Stimulated activated CD8-positive, alpha-beta memory T cell treated with anti-CD3 and anti-CD28 coated beads, Interleukin-7, amount 100 ng/mL, for 48 hours (primary cell): ENCODE measurements at places on chromosomes 7 and 10.

DNA sequence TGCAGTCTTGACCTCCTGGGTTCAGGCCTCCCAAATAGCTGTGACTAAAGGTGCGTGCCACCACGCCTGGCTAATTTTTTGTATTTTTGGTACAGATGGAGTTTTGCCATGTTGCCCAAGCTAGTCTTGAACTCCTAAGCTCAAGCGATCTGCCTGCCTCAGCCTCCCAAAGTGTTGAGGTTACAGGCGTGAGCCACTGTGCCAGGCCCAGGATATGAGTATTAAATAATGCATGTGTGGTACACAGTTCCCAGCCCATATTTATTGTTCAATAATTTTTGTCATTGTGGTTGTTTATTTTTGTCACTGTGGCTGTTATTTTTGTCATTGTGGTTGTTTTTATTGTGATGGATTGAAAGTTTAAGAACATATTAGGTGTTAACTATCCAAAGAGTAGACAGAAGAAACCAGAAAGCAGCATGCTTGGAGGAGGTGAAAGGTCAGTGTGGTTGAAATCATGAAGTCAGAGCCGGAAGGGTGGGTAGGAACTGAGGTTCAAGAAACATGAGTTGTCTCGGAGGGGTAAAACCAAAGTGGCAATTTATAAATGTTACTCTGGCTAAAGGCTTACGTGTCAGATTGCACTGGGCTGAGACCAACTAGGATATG, 45.0 kb downstream of the MRC1 start:
- no peak for DNase-seq

DNA sequence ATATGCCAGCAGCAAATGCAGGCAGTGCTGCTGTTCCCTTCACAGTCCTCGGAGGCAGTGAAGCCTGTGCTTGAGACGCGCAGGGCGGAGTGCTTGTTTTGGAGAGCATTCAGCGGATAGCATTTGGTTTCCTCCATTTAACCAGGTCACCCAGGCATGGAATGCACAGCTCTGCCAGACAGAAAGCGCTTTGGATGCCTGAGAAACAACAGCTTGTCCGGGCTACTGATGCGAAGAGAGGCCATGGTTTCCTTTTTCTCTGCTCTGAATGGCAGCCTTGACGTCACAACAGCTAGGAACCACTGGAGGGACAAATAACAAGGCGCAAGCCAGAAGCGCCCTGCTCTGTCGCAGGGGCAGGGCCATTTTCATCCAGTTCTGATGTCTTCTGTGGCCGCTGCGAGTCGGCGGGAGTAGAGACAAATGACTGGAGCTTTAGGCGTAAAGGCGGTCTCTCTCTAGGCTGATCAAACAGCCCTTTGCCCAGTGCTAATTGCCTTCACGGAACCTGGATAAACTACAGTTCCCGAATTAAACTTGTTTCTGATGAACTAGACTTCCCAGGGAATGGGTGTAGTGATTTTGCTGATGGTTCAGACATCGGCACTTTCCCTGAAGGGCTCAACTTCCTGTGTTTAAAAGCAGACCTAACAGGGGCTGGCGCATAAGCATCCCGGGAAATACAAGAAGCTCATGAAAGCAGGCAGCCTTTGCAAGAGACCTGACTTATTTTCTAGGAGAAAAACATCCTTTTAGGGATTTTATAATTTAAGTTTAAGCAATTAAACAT, 187.6 kb upstream of the KLF14 start:
- DNase-seq: no peak

DNA sequence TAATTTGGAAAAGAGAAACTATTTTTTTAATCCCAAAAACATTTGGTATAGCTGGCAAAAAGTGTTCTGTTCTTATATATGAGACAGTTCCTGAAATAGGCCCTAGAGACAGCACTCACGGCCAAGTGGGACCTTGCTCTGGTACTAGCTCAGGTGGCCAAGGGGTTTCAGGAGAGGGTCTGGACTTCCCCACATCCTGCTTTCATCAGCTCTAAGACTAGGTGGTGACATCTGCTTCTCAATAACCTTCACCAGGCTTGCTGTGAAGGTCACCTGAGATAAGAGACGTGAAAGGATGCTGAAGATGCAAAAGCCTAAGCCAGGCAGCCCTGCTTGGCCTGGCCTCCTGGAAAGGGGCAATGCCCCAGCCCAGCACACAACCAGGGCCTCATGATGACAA, 40.6 kb downstream of the RBM28 start:
- no peak for DNase-seq

- no peak for DNase-seq
These were observed 354.1 kb downstream of the TNS3 start for GRCh38 chr7:47227762-47228177.

GRCh38 chr10:103635580-103635979, 142.1 kb downstream of the NEURL1 start:
- no peak for DNase-seq

GRCh38 chr10:97721871-97722780, 8.6 kb downstream of the MARVELD1 start:
- no peak for DNase-seq

GRCh38 chr10:20287586-20287985, 471.4 kb downstream of the PLXDC2 start:
- DNase-seq: no peak

DNA sequence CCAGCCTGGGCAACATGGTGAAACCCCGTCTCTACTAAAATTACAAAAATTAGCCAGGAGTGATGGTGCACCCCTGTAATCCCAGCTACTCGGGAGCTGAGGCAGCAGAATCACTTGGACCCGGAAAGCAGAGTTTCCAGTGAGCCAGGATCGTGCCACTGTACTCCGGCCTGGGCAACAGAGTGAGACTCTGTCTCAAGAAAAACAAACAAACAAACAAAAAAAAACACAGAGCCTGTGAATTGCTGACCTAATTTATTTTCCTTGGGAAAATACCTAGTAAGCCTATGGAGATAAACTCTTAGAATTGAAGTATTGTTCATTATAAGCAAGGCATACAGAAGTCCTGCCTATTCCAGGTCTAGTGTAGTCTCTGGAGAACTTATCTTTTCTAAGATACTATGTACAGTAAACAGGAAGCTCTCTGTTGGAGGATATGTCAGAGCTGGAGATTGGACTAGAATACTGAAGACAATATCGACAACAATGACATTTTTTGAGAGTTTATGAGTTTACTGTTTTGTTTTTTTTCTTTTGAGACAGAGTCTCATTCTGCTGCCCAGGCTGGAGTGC, 14.9 kb downstream of the GTF2I start:
- DNase-seq: no peak

GRCh38 chr7:78720066-78720465, 733.4 kb downstream of the MAGI2 start:
- DNase-seq: no peak

DNA sequence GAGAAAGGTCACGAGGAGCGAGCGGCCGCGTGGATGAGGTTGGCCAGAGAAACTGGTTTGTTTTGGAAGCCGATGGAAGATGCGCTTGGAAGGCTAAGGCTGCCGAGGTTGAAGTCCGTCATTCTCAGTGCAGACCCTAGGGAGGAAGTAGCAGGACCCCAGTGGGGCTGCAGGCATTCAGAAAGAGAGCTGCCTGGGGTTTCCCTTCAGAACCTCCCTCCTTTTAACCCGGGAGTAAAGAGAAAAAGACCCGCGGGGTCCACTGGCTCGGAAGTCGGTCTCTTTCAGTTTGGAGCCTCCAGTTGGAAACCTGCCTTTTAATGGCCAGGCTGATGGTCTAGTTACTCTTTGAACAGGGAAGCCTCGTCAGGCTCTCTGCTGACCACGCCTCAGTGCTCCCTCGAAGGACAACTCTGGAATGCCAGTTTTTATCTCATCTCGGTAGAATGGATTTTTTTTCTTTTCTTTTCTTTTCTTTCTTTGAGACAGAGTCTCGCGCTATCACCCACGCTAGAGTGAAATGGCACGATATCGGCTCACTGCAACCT, 188.6 kb downstream of the CUX1 start:
- no peak for DNase-seq

GRCh38 chr7:131219312-131220041, 108.2 kb upstream of the MKLN1 start:
- no peak for DNase-seq

- DNase-seq: no peak
These were observed 26.9 kb upstream of the DNAAF5 start for GRCh38 chr7:699476-700170.

DNA sequence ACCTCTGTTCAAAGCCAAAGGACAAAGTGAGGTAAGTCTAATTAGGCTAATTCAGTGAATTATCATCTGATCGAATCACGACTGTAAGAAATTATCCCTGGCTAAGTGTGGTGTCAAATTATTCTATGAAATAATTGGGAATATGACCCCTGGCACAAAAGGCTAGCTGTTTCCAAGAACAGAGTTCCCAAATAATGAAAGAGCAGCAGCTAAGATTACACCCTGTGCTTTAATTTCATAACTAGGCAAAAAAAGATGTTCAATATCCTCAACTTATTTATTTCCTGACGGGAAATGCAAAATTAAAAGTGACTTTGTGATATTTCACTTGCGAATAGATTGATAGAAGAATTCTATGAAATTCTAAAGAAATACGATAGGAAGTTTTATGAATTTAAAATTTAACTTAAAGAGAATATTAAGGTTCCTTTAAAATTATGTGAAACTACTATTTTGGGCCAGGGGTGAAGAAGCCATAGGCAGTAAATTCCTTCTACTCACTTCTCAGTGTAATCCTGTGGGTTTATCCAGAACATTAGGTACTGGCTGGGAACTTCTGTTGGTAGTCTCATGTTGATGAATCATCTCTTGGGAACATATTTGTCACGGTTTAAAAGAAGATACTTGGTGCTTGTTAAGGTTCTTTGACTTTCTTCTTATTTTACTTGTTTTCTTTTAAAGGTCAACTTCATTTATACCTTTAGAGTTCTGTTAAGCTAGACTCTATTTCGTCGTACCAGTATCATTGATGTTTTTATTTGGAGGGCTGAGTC, 148.5 kb downstream of the POLR1F start:
- no peak for DNase-seq

DNA sequence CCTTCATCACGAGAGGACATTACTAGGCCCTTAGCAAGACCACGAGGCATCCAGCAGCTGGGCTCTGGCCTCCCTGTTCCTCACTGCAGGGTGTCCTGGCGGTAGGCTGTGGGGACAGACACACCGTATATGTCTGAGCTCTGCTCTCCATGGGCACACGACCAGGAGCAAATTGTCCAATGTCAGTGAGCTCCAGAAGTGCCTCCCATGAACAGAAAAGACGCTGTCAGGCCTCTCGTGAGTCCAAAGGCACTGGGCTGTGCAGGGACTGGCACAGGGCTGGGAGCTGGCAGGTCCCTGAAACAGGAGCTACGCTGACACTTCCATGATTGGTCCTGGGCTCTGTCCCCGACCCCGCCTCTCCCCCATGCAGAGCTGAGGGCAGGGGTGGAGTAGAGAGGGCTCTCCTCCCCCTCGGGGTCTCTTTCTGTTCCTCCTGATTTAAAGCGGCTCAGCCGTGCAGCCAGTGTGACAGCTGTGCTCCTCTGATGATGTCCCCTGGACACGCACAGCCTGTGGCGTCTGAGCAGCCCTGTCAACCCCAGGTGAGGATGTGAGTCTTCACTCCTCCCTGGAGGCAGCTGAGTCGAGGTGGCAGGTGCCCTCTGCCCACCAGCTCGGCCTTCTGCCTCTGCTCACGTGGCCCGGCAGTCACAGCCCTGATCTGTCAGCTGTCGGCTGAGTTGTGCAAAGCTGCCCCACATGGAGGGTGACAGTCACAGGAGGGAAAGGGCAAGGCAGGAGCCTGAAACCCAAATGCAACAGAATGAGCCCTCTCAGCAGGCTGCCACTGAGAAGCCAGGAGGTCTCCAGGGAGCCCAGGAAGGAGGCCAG, 13.0 kb downstream of the ANTXRL start:
- DNase-seq: no peak

GRCh38 chr7:99623091-99623693, 6.4 kb downstream of the ZSCAN25 start:
- peak; percentile 36 for DNase-seq
